IPS-NIHi11 (cell line): ENCODE measurements at places on chromosomes 6 and 20.

DNA sequence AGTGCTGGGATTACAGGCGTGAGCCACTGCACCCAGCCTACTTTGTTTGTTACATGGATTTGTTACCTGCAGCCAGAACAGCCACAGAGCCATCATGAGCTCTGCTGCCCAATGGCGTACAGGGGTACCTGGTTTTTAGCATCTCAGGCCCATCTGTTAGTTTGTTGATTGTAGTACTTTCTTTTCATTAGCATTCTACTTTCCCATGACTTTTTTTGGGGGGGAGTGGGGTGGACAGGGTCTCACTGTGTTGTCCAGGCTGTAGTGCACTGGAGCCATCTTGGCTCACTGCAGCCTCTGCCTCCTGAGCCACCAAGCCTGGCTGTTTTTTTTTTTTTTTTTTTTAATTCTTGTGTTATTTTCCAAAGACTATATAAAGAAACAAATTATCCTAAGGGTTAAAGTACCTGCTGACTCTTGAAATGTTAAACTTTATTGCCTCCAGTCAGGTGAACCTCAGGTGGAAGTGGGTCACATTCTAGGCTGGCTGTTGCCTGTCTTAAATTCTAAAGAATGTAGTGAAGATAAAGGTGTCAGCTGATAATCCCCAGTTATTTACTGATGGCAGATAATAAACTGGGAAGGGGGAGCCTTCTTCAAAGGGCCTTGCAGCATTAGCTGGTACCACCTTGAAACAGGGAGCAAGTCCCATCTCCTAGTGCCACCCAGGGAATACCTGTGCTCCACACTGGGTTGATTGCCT lies 15.2 kb downstream of the NEU1 start:
- DNase-seq = no peak

DNA sequence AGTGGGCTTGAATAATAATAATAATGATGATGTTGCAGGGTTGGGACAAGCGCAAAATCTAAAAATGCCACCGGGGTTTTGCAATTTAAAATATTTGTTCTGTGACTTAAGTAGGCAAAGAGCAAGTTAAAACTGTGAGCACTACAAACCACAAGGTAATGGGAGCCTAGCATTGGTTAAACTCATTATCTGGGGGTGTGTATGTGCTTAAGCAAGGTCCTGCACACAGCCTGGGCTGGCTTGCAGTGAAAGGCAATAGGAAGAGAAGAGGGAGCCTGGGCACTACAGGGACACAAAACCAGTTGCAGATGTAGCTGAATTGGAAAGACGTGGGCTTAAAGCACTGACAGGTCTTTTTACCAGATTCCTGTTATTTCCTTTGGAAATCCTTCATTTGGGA lies 11.7 kb downstream of the SIM1 start:
- no peak for DNase-seq

- no peak for DNase-seq
These were observed 291.1 kb downstream of the DOK5 start for GRCh38 chr20:54766483-54766882.

- peak; percentile 92 for DNase-seq
These were observed 15.2 kb upstream of the ZNF335 start for GRCh38 chr20:45987108-45987780.

- DNase-seq = no peak
These were observed 412.8 kb downstream of the CDC5L start for GRCh38 chr6:44800171-44800783.

GRCh38 chr6:79574174-79574573 lies 36.9 kb upstream of the LCA5 start:
- DNase-seq = no peak

DNA sequence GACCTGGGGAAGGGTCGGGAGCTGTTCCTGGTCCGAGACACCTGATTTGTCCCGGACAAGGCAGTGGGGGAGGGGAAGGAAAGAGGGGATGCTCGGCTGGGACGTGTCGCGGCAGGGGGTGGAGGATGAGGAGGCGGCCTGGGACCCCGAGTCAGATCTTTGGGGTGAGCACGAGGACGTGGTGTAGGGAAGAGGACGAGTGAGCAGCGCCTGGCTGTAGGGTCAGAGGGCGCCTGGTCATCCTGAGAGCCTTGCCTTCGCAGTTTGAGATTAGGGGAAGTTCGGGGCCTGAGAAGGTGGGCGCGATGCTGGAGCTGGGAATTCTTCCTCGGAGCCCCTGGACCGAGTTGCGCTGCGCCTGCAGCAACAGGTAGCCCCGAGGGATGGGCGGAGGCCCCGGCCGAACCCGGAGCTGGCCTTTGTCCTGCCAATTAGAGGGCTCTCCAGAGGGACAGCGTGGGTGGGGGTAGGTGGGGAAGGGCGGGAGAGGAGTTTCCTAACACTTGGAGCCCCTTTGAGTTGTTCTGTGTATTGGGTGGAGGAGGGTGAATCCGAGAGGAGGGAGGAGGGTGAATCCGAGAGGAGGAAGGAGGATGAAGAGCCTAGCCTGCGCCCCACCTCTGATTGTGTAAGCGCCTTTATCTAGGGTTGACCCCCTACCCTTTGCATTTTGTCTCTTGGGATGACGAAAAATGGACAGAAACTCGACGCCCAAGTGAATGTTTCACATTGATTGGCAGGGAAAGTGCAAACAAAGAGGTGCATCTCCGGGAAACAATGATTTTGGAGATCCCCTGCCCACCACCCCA lies 72.0 kb downstream of the SOX4 start:
- peak; percentile 71 for DNase-seq

DNA sequence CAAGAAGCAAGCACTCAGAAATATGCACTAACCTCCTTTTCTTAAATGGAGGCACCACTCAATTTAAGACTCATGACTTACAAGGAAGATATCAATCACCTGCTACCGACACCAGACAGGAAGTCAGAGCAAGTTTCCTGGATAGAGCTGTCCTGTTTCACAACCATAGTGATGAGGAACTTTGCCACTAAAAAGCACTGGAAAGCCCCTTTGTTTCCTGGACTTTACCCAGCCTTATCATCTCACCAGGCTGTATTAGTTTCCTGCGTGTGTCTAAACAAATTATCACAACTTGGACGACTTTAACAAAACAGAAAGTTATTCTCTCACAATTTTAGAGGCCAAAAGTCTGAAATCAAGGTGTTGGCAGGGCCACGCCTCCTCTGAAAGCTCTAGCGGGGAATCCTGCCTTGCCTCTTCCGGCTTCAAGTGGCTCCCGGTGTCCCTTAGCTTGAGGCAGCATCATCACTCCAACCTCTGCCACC lies 253.8 kb upstream of the STXBP5 start:
- DNase-seq = no peak

GRCh38 chr6:52543262-52543661 lies 33.6 kb downstream of the TRAM2 start:
- DNase-seq = no peak

GRCh38 chr6:10595731-10596664 lies 74.8 kb downstream of the GCNT2 start:
- no peak for DNase-seq
